ENCODE measurements at places on chromosomes 5 and 9. TPM values are rescaled to one million over a fixed set of nuclear protein-coding genes. Genes with fewer than 3 reads are reported as not detected.

The MYOT gene
- not detected for total RNA-seq

DNA sequence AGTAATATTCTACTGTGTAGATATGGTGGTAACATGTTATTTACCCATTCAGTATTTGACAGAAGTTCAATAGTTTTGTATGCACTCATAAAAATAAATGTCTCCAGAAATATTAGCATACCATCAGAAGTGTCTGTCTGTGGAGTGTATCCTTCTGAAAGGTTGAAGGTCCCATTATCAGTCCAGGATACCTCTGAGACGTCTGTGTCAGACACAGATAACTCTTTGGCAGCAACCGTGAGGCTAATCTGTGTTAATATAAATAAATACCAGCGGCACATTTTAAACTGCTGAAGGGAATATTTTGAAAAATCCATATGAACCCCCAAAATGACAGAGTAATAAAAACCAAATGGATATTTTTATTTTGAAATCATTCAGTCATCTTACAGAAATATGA is 11.9 kb upstream of the ZNF622 start:
- H3K27me3 ChIP-seq, result no peaks in the 10 kb centered on the region
- no peak overlapping the region for H3K27ac ChIP-seq
- H3K36me3 ChIP-seq, result no peaks in the 10 kb centered on the region

DNA sequence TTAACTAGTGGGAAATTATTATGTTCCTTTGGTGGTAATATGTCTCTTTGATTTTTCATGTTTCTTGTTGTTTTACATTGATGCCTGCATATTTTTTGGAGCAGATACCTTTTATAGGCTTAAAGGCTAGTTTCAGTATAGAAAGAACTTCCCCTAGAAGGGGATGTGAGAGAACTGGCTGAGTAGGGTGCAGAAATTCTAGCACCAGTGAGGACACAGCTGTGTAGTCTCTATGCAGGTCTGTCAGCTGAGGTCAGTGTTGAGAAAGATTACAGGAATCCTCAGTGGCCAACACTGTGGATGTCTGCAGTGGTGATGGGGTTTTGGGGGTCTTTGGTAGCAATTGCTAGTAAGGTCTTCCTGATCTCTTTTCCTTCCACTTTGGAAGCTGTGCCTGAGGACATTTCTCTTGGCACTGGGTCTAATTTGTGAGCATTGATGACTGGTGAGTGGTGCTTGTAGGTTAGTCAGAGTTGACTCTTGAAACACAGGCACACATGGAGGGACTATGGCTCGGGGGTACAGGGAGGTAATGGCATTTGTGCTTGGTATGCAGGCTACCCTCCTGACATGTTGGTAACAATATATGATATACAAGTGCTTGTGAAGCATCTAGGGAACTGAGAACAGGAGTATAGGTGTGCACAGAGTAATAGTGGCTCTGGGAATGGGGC is 221.4 kb downstream of the SPATA31D1 start:
- peaks cover 3% of the 10 kb centered on the region for H3K4me1 ChIP-seq
- no peaks in the 10 kb centered on the region for H3K27me3 ChIP-seq
- no peak for DNase-seq
- no peak overlapping the region for H3K4me3 ChIP-seq

- no peak overlapping the region for H3K4me3 ChIP-seq
- peaks cover 25% of the 10 kb centered on the region for H3K36me3 ChIP-seq
- no peaks in the 10 kb centered on the region for H3K27me3 ChIP-seq
- DNase-seq, result no peak
- peaks cover 3% of the 10 kb centered on the region for H3K4me1 ChIP-seq
- H3K27ac ChIP-seq, result no peak overlapping the region
These were observed 8.3 kb upstream of the DPM2 start for GRCh38 chr9:127945942-127946341.

DNA sequence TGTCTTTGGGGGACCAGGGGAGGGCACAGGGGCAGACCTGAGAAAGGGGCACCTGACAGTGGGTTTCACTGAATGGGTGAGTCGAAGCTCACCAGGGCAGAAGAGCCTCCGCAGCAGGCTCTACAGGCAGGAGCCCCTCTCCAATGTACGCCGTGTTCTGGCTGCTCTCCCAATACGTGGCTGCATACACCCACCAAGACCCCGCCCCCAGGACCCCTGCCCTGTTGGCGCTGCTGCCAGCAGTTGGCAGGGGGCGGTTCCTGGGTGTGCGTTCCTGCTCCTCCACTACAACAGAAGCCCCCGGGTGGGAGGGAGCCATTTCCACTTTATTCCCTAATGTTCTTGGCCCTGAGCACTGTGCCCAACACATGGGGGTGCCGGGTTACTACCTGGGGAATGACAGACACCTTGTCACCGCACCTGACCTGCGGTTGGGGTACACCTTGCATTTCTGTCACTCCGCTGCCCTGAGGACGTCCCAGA is 30.3 kb downstream of the SARDH start:
- DNase-seq, result no peak
